ENCODE measurements at places on chromosomes 6 and 20. TPM values are rescaled to one million over a fixed set of nuclear protein-coding genes. Genes with fewer than 3 reads are reported as not detected.

GRCh38 chr6:89281779-89282246 lies 33.3 kb downstream of the GABRR2 start:
- no peak overlapping the region for H3K4me3 ChIP-seq
- no peaks in the 10 kb centered on the region for H3K36me3 ChIP-seq
- DNase-seq = peak; percentile 3
- H3K27ac ChIP-seq = no peak overlapping the region
- H3K4me1 ChIP-seq = no peaks in the 10 kb centered on the region
- H3K27me3 ChIP-seq = peaks cover 3% of the 10 kb centered on the region

GRCh38 chr6:34891296-34891695 lies 2.2 kb downstream of the ANKS1A start:
- no peak overlapping the region for H3K4me3 ChIP-seq
- no peaks in the 10 kb centered on the region for H3K27me3 ChIP-seq

- H3K27me3 ChIP-seq = no peaks in the 10 kb centered on the region
- no peak overlapping the region for H3K4me3 ChIP-seq
- no peaks in the 10 kb centered on the region for H3K36me3 ChIP-seq
- no peaks in the 10 kb centered on the region for H3K4me1 ChIP-seq
- no peak overlapping the region for H3K27ac ChIP-seq
- DNase-seq = no peak
These were observed 21.6 kb upstream of the MYB start for GRCh38 chr6:135159531-135159930.

GPR6 gene
- not detected for total RNA-seq

- H3K36me3 ChIP-seq = no peaks in the 10 kb centered on the region
- H3K27me3 ChIP-seq = no peaks in the 10 kb centered on the region
- H3K27ac ChIP-seq = no peak overlapping the region
- no peak for DNase-seq
- H3K4me1 ChIP-seq = no peaks in the 10 kb centered on the region
- no peak overlapping the region for H3K4me3 ChIP-seq
These were observed 12.6 kb downstream of the GLP1R start for GRCh38 chr6:39061182-39061581.

- H3K4me3 ChIP-seq = no peak overlapping the region
- H3K36me3 ChIP-seq = no peaks in the 10 kb centered on the region
- H3K27me3 ChIP-seq = peaks cover 16% of the 10 kb centered on the region
- H3K27ac ChIP-seq = no peak overlapping the region
These were observed 134.6 kb upstream of the SNX9 start for GRCh38 chr6:157688275-157688959.

GRCh38 chr6:51094271-51094670 lies 275.6 kb downstream of the TFAP2B start:
- no peak overlapping the region for H3K4me3 ChIP-seq
- no peaks in the 10 kb centered on the region for H3K36me3 ChIP-seq
- no peaks in the 10 kb centered on the region for H3K27me3 ChIP-seq
- H3K27ac ChIP-seq = no peak overlapping the region

DNA sequence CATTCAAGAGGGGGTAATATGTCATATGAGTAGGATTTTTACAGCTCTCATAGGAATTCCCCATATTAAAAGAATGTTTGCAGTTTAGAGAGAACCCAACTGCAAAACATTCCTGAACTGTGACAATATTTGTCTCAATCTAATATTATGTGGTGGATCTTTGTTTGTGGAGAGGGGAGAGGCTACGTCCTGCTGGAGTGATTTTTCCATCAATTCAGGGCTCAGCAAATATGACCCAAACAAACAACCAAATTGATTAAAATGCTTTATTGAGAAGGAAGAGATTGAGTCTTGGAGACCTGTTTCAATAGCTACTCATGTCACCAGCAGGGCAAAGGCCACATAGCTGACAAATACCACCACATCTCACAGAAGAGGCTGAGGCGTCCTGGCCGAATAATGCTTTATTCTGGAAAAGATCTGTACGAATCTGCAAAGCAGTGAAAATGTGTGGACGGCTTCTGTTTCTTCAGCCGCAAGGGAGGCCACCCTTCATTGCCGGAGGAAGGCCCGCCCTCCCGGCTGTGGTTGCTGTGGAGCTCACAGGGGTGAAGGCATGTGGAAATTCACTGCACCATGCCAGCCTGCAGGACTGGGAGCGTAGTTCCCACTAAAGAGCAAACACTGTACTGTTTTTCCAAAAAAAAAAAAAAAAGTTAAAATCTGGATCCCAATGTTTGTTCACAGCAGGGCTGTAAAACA lies 89.7 kb upstream of the QKI start:
- H3K27ac ChIP-seq = peak overlapping the region; percentile 53
- DNase-seq = peak; percentile 56
- H3K4me1 ChIP-seq = peaks cover 12% of the 10 kb centered on the region
- no peak overlapping the region for H3K4me3 ChIP-seq

LBP gene
- not detected for total RNA-seq

DNA sequence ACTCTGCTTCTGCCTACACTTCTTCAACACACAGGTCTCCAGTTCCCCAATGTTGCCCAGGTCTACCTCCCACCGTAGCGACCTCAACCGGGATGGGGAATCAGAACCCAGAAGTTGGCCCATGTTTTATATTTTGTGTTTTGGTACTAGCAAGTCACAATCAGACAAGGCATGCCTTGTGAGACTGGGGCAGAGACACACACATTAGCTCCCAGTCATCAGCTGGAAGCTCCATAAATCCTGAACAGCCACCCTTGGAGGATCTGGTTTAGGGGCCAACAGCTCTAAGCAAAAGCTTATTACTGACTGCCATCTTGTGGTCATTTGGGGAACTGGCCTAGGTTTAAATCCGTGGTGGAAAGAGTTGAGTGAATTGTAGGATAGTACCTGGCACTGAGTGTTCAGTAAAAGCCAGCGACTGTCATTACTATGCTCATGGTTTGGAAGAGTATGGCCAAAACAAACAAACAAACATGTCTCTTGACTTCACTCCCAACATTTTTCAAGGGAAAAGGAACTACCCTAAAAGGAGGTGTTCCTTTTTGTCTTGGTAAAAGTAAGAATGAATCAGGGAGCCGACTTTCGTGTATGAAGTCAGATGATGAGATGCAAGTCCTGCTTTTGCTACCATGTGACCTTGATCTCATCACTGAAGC lies 40.5 kb downstream of the PIM1 start:
- no peaks in the 10 kb centered on the region for H3K36me3 ChIP-seq
- H3K4me3 ChIP-seq = no peak overlapping the region
- DNase-seq = peak; percentile 62

DNA sequence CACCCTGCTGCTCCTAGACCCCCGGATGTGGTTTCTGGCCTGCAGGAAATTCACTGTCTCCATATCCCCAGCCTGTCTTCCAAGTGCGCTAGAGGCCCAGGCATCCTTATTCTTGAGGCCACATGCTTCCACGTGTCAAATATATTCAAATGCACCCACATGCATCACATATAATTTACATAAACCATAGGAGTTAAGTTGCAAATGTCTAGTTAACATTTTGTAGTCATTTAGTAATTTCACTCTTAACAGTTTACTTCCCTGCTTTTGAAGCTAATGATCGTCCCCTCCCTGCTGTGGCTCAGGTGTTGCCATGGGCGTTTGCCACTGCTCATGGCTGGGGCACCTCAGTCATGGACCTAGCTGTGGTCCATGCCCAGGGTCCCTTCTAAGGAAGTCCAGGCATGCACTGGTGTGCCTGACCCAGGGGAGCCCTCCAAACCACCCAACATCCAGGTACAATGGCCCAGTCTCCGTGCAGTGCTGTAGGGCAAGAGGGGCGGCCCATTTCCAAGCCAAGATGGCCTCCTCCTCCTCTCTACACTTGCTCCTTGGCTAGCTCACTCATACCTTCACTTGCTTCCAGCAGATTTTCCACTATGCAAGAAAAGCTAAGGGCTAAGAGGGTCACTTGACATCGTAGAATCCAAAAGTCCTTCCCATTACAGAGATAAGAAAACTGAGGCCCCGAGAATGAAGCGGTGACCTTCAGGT lies 42.4 kb downstream of the FGD2 start:
- H3K4me1 ChIP-seq = peaks cover 14% of the 10 kb centered on the region
- no peak overlapping the region for H3K4me3 ChIP-seq
- DNase-seq = no peak
- no peaks in the 10 kb centered on the region for H3K36me3 ChIP-seq

HLA-DRB1 gene
- total RNA-seq = 1.5 TPM

PSMA7 gene
- 284 TPM for total RNA-seq

- no peak for DNase-seq
- no peaks in the 10 kb centered on the region for H3K27me3 ChIP-seq
- H3K36me3 ChIP-seq = peaks cover 7% of the 10 kb centered on the region
- no peaks in the 10 kb centered on the region for H3K4me1 ChIP-seq
- no peak overlapping the region for H3K4me3 ChIP-seq
These were observed 10.1 kb upstream of the BAG2 start for GRCh38 chr6:57162028-57162427.

DNA sequence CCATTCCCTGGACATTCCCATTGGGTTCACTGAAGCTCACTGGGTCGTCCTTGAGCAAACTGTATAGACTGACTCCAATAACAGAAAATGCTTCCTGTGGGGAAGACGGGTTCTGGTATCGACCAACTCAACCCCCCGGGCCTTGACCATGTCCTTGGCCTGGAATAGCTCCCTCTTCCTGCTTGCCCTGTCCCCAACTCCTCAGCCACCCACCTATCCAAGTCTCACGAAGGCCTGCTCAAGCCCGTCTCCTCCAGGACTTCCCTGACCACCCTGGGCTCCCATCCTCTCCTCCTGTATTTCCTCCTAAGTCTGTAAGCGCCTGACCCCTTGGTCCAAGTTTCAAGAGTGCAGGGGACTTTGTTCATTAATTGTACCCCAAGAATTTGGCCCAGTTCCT lies 2.8 kb upstream of the HMGA1 start:
- H3K4me1 ChIP-seq = peaks cover 22% of the 10 kb centered on the region
- H3K27me3 ChIP-seq = no peaks in the 10 kb centered on the region
- H3K27ac ChIP-seq = no peak overlapping the region
- DNase-seq = no peak

EPHA7 gene
- total RNA-seq = 0.82 TPM

DNA sequence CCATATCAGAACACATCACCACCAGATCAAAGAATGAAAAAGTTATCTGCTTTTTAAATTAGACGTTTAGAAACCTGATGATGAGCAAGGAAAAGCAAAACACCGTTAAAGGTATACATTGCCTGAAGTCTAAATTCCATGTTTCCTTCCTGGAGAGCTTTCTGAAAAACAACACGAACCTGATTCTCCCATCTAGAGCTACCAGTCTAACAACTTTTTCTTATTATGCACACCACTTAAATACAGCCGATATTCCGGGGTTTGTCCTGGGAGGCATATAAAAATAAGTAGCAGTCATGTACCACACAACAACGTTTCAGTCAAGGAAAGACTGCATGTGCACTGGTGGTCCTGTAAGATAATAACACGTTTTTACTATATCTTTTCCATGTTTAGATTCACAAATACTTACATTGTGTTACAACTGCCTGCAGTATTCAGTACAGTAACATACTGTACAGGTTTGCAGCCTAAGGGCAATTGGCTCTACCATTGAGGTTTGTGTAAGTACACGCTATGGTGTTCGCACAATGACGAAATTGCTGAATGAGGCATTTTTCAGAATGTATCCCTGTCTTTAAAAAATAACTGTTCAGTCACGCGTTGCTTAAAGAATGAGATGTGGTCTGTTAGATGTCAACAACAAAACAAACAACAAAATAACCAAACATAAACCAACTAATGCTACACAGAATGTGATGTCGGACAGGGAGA lies 19.1 kb upstream of the LYRM2 start:
- no peak for DNase-seq
- H3K4me3 ChIP-seq = no peak overlapping the region
- H3K4me1 ChIP-seq = no peaks in the 10 kb centered on the region
- H3K27me3 ChIP-seq = no peaks in the 10 kb centered on the region
- H3K36me3 ChIP-seq = peaks cover 57% of the 10 kb centered on the region

SLC17A9 gene
- 12.4 TPM for total RNA-seq

EDN1 gene
- total RNA-seq = 54.8 TPM

- H3K27ac ChIP-seq = no peak overlapping the region
- no peaks in the 10 kb centered on the region for H3K27me3 ChIP-seq
- H3K4me3 ChIP-seq = no peak overlapping the region
- DNase-seq = no peak
- no peaks in the 10 kb centered on the region for H3K4me1 ChIP-seq
- no peaks in the 10 kb centered on the region for H3K36me3 ChIP-seq
These were observed 618.7 kb downstream of the PKHD1 start for GRCh38 chr6:51468704-51469103.

Measured in astrocyte (in vitro differentiated cells and primary cell).